ENCODE measurements at places on chromosomes 5 and 9. TPM values are rescaled to one million over a fixed set of nuclear protein-coding genes. Genes with fewer than 3 reads are reported as not detected.

DNA sequence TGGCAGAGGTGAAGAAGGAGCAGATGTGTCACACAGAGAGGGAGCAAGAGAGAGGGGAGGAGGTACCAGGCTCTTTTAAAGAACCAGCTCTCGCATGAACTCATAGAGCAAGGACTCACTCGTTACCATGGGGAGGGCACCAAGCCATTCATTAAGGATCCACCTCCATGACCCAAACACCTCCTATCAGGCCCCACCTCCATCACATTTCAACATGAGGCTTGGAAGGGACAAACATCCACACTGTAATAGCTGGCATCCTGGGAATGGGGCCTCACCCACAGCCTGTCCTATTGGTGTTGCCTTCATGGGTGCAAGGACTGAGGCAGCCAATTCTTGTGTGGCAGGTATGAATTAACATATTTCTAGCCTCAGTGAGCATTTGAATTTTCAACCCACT is 11.6 kb upstream of the TNFAIP8 start:
- DNase-seq, result no peak

AIF1L gene
- not detected for total RNA-seq

GRCh38 chr9:123343443-123344191 is 12.4 kb upstream of the CRB2 start:
- DNase-seq, result no peak

DNA sequence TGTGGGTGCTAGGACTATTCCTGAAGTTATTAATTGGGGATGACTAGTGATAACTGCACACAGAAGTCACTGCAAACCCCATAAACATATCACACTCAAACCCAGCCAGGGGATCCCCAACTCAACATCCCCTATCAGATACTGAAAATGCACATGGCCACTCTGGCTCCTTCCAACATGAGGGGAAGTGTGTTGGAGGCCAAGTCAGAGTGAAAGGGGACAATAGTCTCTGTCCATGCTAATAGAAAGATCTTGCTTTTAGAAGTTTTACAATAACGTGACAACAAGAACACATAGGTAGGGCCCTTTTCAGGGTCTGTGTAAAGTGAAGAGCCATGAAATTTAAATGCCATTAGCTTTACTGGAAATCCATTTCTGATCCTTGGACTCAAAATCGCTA is 98.8 kb upstream of the SEMA6A start:
- no peak for DNase-seq

- no peak for DNase-seq
Measured at GRCh38 chr5:169758886-169759285, 121.8 kb downstream of the DOCK2 start.

DNA sequence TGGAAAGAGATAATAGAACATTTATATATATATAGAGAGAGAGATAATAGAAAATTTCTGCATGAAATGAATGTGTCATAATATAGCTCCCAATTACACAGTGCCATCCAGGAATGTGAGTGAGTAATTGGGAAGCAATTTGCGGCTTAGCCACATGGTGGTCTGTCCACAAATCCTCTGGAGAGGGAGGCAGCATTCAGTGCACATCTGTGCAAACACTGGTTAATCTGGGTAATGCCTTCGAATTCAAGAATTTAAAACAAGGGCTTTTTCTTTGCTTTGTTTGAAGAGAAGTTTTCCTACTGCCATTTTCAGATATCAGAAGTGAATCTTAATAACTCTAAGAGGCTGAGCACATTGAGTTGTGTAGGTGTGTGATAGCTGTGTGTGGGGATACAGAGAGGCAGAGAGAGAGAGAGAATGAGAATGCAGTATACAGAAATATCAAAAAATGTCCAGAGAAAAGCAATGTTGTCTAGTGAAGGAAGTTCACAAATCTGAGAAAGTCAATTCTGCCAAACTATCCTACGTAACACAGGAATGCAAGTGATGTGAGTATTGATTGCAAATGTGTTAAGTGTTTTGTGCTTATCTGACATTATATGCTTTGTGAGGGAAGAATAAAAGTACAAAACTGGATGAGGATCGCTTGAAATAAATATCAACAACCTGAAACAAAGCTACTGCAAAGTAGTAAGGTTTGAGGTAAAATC is 134.6 kb downstream of the EDIL3 start:
- no peak for DNase-seq

RNF183 gene
- 5.0 TPM for total RNA-seq
